ENCODE measurements at places on chromosomes 2 and 18.
A peak's percentile ranks its signal among the peaks of the same experiment; 100 is the strongest.

- DNase-seq, result no peak
Observed at GRCh38 chr2:175362331-175362730, 180.8 kb upstream of the ATP5MC3 start.

GRCh38 chr2:109659396-109660045, 45.4 kb downstream of the SOWAHC start:
- DNase-seq, result peak; percentile 68

GRCh38 chr18:68608851-68609490, 105.9 kb downstream of the TMX3 start:
- DNase-seq, result no peak

DNA sequence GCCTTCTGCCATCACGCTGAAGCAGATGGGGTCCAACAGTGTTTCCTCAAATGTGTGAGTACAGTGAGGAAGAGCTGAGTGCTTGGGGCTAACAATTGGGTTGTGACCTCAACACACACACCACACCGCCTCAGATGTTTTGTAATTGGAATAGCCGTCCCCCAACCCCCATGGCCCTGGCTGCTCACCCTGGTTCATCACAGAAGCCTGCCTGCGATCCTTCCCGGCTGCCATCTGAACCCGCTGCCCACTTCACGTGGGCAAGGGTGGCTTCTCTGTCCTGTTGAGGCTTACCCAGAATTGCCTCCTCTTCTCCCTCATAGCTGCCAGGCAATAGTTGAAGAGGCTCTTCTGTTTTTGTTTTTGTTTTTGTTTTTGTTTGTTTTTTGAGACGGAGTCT, 44.1 kb downstream of the TGOLN2 start:
- no peak for DNase-seq

DNA sequence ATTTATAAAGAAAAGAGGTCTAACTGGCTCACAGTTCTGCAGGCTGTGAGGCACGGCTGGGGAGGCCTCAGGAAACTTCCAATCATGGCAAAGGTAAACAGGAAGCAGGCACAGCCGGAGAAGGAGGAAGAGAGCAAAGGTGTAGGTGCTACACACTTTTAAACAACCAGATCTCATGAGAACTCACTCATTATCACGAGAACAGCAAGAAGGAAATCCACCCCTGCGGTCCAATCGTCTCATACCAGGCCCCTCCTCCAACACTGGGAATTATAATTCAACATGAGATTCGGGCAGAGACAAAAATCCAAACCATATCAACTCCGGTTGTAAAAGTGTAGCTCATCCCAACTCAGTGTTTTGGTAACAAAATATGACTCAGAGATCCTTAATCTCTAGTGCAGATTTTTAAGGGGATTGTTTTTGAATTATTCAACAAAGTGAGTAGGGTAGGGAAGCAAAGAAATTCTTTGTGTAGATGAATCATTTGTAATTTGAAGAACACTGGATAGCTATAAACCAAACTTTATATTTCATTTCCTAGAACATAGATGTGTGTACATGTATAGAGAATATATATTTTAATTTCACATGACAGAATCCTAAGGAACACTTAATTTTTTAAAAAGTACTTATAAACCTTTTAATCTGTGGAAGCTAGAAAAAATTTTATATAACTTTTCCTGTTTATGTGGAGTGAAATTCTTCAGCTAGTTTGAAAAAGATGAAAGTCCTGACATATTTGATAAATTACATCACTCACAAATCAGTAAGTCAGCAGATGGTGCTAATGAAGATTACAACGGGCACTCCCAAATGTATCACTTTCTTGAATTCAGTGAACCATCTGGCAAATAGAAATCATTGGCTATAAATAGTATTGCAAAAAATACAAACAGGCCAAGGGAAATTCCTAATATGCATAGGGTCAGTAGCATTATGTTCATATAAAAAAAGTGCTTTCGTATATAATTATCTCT, 130.1 kb downstream of the OLA1 start:
- peak; percentile 72 for DNase-seq

DNA sequence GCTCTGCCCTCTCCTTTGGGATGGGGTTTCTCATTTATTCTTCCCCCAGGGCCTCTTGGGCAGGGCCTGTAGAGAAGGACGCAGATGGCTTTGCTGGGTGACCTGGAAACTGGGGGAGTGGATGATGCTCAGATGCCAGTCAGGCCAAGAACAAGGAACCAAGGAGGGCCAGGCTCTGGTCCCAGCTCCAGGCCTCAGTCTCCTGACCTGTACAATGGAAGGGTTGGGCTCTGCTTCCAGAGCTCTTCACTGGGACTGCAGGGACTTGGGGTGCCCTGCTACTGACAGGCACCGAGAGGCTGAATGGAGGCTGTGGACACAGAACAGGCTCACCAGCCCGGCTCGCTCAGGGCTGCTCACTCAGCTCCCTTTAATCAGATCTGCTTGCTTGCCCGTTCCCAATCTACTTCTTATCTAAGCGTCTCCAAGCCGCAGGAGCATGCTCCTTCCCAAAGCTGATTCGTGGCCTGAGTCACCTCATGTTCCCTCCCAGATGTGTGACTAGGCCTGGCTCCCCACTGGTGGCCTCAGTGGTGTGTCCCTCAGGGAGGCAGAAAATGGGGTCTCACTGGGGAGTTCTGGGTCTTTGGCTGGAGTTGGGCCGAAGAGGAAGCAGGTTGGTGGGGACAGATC, 82.6 kb upstream of the ODC1 start:
- no peak for DNase-seq

DNA sequence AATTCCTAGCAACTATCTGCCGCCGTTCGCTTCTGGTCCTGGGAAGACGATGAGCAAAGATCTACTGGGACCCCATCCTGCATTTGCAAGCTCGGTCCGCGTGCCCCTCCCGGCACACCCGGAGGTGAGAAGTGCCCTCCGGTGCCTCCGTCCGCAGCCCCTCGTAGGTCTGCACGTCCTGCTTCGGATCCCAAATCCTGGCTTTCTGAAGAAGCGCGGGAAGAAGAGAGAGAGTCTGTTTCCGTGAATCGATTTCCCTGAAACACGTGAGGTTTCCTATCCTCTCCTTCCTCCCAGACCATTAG, 5.0 kb upstream of the OSR1 start:
- no peak for DNase-seq

GRCh38 chr2:197996583-197996982, 192.2 kb downstream of the PLCL1 start:
- no peak for DNase-seq

- DNase-seq, result no peak
Observed at GRCh38 chr2:86485802-86486201, 44.6 kb downstream of the KDM3A start.

DNA sequence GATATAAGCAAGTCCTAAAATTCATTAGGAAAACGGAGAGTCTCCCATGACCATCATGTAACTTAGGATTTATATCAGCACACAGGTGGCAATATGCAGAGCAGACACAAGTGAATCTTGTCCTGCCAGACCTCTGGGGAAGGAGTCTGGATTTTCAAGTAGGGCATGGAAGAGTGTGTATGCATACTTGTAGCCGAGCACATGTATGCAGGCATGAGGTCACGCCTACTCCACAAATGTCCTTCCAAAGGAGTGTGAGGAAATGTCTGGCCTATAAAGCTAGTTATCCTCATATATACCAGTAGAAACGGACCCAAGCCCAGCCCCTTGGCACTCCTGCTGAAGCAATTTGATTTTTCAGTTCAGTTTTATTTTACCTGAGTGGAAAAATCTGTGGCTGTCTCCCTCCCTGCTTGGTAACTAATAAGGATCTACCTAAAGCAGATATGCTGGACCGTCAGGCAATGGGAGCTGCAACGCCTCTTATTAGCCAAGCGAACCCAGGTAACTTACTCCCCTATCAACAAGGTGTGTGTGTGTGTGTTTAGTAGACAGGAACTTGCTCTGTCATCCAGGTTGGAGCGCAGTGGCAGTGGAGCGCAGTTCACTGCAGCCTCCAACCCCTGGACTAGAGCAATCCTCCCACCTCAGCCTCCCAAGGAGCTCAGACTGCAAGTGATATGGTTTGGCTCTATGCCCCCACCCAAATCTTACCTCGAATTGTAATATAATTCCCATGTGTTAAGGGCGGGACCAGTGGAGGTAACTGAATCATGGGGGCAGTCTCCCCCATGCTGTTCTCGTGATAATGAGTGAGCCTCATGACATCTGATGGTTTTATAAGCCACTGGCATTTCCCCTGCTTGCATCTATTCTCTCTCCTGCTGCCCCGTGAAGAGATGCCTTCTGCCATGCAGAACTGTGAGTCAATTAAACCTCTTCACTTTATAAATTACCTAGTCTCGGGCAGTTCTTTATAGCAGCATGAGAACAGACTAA, 2.8 kb downstream of the STAT1 start:
- no peak for DNase-seq

- DNase-seq, result no peak
Observed at GRCh38 chr2:26642429-26642828, 1.3 kb upstream of the CIB4 start.

- DNase-seq, result no peak
Observed at GRCh38 chr2:224958873-224959272, 83.4 kb downstream of the DOCK10 start.

DNA sequence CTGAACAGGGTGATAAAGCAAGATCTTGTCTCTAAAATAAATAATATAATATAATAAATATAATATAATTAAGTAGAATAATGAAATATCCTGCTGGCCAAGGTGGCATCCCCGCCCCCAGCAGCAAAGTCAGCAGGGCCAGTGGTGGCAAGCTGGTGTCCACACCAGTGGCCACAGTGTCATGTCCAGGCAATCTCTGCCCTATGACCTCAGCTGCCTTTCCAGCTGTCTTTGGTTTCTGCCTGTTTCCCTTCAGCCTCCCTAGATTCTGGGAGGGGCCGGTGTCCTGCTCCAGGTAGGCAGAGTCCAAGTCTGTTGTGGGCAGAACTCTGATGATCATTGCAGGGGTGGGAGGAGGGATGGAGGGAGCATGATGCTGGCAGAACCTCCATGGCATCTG, 16.2 kb upstream of the STEAP3 start:
- no peak for DNase-seq

- DNase-seq, result peak; percentile 42
Observed at GRCh38 chr2:1591978-1592907, 152.1 kb downstream of the PXDN start.

DNA sequence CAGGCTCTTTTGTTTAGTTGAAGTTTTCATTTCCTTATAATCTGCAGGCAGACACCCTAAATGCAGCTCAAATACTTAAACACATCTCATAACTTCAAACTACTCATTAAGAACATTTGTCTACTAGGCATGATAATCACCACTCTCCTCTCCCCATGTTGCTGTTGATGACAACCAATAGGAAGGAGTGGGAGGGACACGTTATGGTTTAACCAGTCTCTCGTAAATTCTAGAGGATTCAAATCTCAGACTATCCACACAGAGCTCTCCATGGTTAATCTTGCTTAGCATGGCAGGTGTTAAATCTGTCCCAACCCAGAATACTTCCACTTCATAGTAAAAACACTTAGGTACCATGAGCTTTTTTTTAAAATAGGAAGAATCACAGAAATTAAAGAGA, 127.4 kb upstream of the AQP4 start:
- no peak for DNase-seq

DNA sequence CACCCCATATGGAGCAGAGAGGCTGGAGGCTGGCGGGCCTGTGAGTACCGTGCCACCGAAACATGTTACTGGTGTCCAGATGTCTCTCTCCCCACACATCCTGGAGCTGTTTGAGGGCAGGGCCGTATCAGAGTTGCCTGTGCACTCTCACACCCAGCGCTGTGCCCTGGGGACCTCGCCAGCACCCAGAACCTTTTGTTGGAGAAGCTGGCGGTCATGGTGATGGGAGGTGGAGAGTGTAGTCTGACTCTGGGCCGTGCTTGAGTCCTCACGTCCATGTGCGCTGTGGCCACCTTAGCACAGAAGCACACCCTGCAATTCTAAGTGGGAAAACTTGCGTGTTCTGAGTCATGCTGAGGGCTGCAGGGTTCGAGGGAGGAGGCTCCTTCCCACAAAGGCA, 259.2 kb downstream of the NDUFA10 start:
- DNase-seq, result no peak

GRCh38 chr2:160639472-160639871, 145.9 kb upstream of the RBMS1 start:
- no peak for DNase-seq

- DNase-seq, result no peak
Observed at GRCh38 chr18:58116818-58117217, 72.8 kb downstream of the NEDD4L start.

GRCh38 chr18:48674758-48675351, 136.0 kb downstream of the CTIF start:
- DNase-seq, result no peak

- no peak for DNase-seq
Observed at GRCh38 chr2:66699793-66700676, 265.1 kb downstream of the MEIS1 start.

- peak; percentile 39 for DNase-seq
Observed at GRCh38 chr2:5022061-5022460, 670.1 kb upstream of the SOX11 start.

GRCh38 chr2:177478029-177478428, 85.5 kb downstream of the AGPS start:
- DNase-seq, result no peak

DNA sequence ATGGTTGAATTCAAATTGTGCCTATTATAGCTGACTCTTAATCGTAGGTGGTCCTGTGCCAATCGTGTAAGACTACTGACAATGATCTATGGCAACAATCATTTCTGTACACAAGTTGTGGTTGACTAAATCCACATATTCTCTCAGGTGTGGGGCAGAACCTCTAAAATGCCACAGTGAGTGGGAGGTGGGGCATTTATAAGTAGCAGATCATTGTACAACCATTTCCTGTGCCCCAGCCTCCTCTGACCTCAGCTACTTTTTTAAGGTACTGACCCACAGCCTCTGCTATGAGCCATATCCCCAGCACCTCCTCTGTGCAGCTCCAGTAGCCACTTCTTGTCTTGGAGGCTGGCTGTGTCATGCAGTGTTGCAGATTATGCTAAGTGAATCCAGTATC, 48.6 kb upstream of the RAPH1 start:
- no peak for DNase-seq

- DNase-seq, result peak; percentile 16
Observed at GRCh38 chr2:141942006-141942789, 188.6 kb downstream of the LRP1B start.

- DNase-seq, result no peak
Observed at GRCh38 chr2:98454500-98455235, 10.0 kb downstream of the INPP4A start.

GRCh38 chr2:25976983-25977741, 5.1 kb downstream of the KIF3C start:
- DNase-seq, result no peak

DNA sequence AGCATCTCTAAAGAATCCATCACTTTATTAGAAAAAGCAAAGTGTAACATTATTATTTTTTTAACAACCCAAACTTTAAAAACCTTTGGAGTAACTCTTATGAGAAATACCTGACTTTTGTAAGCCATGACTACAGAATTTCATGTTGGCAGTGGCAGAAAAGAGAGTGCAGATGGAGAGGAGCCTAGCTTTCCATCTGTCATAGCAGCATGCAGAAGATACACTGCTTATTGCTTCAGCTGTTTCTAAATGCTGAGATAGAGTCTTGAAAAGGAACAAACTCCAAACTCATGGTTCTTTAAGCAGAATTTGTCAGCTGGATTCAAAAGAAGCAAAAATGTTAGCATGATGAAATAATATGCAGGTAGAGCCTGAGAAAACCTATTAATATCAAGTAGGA, 1130.3 kb downstream of the DPP10 start:
- no peak for DNase-seq

- no peak for DNase-seq
Observed at GRCh38 chr18:11944252-11944651, 36.1 kb upstream of the MPPE1 start.

GRCh38 chr2:146388757-146389156, 1456.1 kb upstream of the ACVR2A start:
- no peak for DNase-seq
